Occipital lobe (tissue), 3 donors: ENCODE measurements at places on chromosomes 5 and 9.

- DNase-seq: no peak
These were observed 548.3 kb downstream of the SEMA5A start for GRCh38 chr5:8997542-8998070.

- no peak for DNase-seq
These were observed 8.1 kb downstream of the PRELID2 start for GRCh38 chr5:145826895-145827674.

GRCh38 chr5:160542840-160543239, 121.2 kb downstream of the PTTG1 start:
- DNase-seq: no peak

DNA sequence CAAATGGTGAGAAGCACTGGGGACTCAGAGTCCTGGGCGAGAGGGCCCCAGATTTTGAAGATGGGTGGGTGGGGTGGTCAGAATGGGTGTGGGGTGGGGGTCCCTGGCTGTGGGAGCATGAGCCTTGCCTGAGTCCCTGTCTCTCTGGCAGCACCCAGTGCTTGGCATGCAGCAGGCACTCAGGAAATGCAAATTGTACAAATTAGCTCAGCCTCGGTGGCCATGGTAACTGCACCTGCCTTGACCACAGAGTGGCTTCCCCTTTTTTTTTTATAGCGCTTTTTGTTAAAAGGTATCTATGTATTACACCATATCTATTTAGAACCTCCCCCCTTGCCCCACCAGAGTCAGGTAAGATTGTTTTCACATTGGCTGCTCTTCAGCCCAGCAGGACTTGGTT, 19.2 kb upstream of the PITX1 start:
- DNase-seq: no peak

DNA sequence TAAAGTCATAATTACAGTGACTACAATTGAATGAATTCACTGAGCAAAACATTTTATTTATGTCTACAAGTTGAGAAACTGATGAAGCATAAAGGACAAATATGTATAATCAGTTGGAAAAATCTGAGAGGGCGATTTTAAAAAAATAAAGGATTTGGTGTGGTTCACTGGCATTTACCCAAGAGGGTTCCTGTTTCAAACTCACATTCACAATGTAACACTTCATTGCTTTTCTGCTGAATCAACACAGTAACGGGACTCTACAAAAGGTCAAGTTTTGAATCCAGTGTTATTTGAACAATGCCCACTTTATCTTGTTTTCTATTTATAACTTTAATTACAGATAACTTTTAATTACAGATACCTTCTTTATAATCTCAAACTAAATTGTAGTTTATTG, 138.6 kb downstream of the NUDT12 start:
- DNase-seq: no peak

- no peak for DNase-seq
These were observed 59.4 kb upstream of the BASP1 start for GRCh38 chr5:17157916-17158529.

DNA sequence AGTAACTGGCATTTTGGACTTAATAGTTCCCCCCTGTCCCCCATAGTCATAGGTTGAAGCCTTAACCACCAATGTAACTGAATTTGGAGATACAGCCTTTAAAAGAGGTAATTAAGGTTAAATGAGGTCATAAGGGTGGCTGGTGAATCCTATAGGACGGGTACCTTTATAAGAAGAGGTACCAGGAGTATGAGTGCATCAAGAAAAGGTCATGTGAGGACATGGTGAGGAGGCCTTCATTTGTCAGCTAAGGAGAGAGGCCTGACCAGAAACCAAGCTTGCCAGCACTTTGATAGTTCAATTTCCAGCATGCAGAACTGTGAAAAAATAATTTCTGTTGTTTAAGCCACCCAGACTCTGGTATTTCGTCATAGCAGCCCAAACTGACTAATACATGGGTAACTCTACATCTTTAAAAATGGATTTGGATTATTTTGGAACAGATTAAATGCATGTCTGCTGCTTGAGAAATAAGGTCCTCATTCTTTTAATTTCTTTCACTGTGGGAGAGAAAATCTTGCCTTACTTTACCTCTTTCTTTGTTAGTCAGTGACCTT, 9.7 kb downstream of the RASA1 start:
- no peak for DNase-seq

DNA sequence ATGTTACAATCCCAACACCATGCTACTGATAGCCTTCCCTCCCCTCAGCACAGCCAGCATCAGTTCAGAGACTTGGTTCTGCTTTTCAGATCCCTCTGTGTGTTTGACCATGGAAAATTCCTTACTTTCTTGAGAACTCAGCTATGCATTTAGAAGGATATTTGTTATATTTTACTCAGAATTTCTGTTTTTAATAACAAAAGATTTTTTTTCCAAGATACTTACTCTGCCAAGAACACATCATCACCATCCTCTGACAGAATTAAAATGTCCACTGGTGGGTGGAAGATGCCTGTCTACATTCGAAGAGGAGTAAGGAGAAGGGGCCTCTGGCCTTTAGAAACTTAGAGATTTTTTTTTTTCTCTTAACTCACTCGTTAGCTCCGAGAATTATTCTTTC, 56.1 kb upstream of the CKMT2 start:
- DNase-seq: no peak

DNA sequence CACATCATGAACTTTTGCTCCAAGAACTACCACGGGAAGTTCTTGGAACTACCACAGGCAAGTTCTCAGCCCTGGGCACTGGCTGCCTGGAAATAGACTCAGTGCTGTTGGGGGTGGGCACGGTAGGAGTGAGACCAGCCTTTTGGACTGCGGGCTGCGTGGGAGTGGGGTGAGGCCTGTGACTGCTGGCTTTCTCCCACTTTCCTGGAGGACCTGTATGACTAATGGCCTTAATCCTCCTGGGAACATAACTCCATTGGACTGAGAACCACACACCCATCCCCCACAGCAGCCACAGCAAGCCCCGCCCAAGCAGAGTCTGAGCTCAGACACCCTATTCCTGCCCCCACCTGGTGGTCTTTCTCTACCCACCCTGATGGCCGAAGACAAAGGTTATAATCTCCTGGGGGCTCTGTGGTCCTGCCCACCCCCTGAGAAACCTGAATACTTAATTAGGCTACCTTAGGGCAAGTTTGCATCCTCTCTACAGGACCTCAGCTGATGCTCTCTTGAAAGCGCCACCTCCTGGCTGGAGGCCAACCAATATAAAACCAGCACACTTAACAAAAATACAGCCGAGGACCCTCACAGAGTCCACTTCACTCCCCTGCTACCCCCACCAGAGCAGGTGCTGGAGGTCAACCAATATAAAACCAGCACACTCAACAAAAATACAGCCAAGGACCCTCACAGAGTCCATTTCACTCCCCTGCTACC, 112.6 kb downstream of the CACNA1B start:
- no peak for DNase-seq

GRCh38 chr5:134459491-134459890, 47.8 kb upstream of the CDKN2AIPNL start:
- no peak for DNase-seq

- no peak for DNase-seq
These were observed 69.4 kb upstream of the ZBTB43 start for GRCh38 chr9:126735482-126735881.

- DNase-seq: no peak
These were observed 266.8 kb downstream of the CYLC2 start for GRCh38 chr9:103261951-103262350.
